ENCODE measurements at places on chromosomes 5 and 9. TPM values are rescaled to one million over a fixed set of nuclear protein-coding genes. Genes with fewer than 3 reads are reported as not detected.

DNA sequence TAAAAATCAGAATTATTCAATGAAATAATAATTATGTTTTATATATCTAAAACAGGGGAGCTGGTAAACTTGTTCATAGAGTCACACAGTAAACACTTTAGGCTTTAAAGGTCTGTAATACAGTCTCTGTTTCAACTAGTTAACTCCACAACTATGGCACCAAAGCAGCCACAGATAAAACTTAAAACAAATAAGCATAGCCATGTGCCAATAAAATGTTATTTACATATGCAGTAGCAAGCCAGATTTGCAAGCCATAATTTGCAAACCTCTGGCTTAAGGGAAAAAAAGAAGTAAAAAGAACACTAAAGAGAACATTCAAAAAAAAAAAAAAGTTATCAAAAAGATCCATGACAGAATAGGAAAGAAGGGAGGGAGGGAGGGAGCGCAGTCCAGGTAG, 24.9 kb downstream of the RICTOR start:
- no peak for DNase-seq

DNA sequence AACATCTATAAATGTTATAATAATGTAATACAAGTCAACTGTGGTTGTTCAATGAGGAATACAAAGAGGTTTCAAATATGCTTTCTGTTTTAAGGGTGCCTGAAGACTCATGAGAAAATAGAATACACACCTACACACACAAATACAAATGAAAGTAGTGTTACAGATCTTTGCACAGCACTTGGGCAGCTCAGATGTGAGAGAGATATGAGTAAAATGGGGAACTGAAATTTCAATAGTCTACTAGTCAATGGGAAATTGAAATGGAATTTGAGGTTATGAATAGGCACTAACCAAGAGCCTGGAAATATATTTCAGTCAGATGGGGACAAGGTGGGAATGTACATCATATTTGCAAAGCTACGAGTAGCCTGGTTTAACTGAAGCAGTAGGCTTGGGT, 96.6 kb downstream of the ISL1 start:
- DNase-seq: no peak

- no peak for DNase-seq
Observed at GRCh38 chr5:15117688-15118087, 246.1 kb upstream of the ANKH start.

DNA sequence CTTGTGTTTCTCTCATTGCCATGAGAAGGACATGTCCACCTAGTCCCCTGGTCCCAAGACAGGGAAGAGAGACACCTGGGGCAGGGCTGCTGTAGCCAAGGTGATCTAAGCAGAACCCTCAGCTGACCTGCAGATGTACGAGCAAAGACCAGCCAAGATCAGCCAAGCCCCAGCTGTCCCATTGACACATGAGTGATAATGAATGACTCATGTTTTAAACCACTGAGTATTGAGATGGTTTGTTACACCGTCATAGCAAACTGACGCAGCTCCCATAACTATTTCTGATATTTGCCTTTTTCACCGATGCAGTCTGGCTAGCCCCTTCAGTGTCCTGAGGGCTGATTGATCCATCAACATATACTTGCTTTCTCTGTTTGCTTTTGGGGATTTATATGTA, 6.7 kb downstream of the OR1K1 start:
- no peak for DNase-seq

DNA sequence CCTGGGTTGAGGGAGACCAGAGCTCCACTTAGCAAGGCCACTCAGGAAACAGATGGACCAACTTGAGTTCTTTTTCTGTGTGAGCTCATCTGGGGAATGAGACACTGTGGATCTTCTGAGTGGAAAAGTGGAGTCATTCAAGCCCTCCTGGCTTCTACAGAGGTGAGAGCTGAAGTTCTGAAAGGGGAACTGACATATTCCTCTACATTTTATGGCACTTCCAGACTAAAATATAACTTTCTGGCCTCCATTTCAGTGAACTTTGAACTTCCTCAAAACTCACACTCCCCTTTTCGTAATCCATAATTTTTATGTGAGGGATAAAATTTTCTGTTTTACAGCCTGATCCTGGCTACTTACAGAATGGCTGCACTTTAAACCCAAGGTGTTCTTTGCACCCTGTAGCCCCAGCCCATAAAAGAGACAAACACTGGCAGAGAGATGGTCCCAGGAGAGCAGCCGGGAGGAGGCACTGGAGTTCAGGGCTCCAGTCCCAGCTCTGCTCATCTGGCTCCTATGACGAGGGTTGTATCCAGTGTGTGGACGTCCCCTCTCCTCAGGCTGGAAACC, 10.8 kb downstream of the SPAAR start:
- no peak for DNase-seq

- DNase-seq: no peak
Observed at GRCh38 chr5:14438195-14438606, 143.4 kb upstream of the OTULINL start.

DNA sequence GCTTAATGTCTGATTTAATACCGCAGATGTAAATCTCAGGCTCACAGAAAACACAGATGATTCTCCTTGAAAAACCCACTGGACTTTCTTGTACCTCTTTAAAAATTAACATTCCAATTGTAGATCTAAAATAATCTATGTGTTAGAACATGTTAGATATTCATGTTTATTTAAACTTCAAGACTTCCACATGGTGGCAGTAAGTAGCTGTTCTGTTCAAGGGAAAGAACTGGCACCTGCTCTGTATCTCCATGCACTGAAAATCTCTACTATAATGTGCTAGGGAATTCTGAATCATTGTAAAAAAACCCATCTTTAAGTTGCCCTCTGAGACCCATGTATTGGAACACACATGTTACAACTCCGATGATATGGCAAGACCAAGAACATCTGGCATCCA, 366.9 kb downstream of the DMRTA1 start:
- no peak for DNase-seq

- DNase-seq: no peak
Observed at GRCh38 chr5:75574791-75575190, 36.5 kb upstream of the ANKDD1B start.

GRCh38 chr5:137442660-137443059, 56.5 kb downstream of the SPOCK1 start:
- no peak for DNase-seq

DNA sequence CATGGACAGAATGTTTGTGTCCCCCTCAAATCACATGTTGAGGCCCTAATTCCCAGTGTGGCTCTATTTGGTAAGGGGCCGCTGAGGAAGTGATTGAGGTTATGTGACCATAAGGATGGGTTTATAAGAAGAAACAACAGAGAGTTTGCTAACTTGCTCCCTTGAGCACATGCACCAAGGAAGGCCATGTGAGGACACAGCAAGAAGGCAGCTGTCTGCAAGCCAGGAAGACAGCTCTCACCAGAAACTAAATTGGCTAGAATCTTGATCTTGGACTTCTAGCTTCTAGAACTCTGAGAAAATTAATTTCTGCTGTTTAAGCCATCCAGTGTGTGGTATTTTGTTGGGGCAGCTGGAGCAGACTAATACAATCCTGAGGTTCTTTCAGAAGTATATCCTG, 35.2 kb upstream of the CDC42SE2 start:
- no peak for DNase-seq

DNA sequence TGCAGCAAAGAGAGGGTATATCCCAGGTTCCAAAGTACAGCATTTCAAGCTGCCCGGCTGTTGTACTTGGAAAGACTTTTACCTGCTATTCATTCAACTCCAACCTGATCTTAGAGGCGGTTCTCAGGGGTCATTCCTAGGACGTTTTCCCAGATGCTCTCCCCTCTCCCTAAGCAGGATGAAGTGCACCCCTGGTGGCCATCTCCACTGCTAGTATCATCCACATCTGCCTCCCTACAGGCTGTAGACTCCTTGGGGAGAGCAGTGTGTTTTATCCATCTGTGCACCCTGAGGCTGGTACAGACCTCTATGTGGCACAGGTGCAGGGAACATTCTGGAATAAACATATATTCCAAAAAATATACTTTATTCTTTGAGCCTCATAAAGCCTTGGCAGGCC, 56.8 kb downstream of the PTPN3 start:
- DNase-seq: no peak

DNA sequence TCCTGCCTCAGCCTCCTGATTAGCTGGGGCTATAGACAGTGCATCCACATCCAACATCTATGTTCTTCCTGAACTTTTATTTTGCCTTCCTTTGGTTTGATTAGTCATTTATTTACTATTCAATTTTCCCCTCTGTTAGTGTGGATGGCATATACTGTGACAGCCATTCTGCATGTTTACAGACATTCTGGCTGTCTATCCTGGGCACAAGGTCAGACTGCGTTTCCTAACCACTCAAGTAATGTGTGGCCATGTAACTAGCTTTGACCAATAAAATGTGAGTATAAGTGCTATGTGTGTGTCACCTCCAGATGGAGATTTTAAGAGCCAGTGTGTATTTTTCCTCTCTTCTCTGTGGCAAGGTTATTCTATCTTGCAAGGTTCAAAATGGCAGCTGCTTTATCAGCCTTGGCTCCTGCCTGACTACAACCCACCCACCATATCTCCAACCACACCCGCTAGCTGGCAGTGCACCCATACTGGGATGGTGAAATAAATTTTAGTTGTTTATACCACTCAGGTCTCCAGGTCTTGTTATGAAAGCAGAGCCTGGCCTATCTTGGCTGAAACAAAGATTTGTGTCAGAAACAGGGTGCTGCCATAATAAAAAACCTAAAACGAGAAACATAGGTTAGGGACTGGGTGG, 32.2 kb downstream of the PDE6A start:
- no peak for DNase-seq

DNA sequence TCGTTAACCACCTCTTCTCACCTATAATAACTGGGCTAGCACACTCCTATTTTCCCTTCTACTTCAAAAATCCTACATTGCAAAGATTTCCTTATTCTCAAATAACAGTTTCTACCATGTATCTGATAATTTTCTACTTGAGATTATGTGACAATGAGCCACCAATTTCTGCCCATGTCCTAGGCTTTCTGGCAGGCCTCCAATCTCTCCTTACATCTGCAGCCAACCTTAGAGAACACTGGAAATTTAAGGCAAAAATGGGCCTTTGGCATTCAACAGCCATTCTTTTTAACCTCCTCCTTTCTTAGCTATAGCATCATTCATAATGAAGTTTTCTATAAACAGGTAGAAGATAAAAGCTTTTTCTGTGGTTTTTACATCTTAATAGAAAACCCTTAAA, 225.1 kb downstream of the ARRDC3 start:
- no peak for DNase-seq

DNA sequence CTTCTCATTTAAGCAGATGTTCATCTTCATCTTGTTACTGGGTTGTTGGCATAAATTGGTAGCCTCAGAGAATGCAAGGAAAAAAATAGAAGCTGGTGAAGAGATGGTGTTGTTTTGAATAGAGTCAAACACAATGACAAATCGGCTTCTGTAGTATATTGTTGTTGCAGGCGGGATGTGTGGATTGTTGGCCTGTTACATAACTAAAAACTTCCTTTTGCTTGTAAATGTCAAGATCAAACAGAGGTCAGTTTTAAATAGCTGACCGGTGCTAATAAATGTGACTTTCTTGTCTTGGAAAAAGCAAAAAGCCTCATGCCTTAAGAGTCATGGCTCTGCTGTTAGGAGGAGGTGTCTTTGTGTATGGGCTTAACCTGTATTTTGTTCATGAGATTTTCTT, 59.2 kb downstream of the CCDC192 start:
- DNase-seq: no peak

DNA sequence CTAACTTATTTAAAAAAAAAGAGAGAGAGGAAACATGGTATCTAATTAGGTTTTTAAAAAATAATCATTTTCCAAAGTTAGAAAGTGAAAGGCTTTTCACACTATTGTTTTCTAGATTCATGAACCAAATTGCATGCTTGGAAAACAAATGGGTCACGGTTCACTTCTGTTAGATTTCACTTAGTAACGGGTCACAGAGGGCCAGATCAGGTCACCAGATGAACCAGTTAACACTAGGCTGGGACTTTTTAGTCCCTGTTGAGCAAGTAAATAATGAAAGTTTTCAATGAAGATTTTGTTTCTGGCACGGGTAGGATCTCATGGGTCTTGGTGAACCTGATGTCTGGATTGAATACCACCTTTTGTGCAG, 207.2 kb upstream of the RFX3 start:
- no peak for DNase-seq

DNA sequence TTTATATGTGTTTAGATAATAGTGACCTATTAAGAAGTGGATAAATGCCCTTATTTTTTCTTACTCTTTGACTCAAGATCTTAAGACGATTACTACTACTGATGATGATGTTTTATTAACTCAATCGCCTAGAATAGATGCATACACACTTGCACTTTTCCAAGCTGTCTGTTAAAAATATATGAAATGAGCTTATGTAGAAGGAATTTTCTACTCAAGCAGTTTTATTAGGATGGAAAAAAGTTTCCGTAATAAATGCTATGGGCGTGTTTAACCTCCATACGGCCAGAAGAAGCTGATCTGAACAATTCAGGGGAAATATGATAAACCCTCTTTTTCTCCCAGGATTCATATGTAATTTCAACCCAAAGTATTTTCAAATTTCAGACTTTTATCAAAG, 455.7 kb upstream of the MPDZ start:
- DNase-seq: no peak

- no peak for DNase-seq
Observed at GRCh38 chr9:99143655-99144054, 38.7 kb downstream of the TGFBR1 start.

GRCh38 chr5:97118261-97119006, 24.0 kb downstream of the LIX1 start:
- no peak for DNase-seq

DNA sequence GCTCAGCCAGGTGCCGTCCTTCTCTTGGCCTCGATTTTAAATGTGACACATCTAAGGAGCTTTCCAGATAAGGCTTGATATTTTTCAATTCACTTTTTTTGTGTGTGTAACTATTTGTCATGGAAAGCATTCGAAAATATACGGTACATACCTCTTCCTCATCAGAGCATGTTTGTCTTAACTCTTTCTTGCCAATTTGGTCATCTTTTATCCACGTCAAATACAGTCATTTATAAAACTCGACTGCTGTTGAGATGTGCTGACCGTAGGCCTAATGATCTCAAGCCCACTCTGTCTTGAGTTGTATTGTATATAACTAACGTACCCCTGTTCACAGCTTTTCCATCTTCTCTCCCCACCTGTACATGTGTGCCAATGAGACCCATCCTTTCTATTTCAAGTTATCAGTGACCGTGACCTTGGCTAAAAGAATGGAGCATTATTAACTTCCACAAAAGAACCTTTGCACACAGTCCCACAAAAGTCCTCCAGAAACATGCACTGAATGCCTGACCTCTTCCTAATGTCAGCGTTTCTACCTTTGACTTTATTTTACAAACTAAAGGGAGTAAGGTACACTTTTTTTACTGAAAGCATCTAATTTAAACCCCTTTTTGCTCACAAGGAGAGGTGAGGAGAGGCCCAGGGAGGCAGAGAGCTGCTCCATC, 61.6 kb downstream of the IPPK start:
- DNase-seq: no peak

SLC6A7 gene
- not detected for total RNA-seq

BNC2 gene
- total RNA-seq: not detected

STPG3 gene
- total RNA-seq: not detected

LCN15 gene
- not detected for total RNA-seq
